Aorta (tissue), 5 donors: ENCODE measurements at places on chromosomes 11 and 22. TPM values are rescaled to one million over a fixed set of nuclear protein-coding genes. Genes with fewer than 3 reads are reported as not detected.

MMP8 gene
- not detected for polyA plus RNA-seq

ZNRF3 gene
- polyA plus RNA-seq, result 1.4 TPM

CTTN gene
- 67.6 TPM for polyA plus RNA-seq

CPT1A gene
- polyA plus RNA-seq, result 10.9 TPM

DNA sequence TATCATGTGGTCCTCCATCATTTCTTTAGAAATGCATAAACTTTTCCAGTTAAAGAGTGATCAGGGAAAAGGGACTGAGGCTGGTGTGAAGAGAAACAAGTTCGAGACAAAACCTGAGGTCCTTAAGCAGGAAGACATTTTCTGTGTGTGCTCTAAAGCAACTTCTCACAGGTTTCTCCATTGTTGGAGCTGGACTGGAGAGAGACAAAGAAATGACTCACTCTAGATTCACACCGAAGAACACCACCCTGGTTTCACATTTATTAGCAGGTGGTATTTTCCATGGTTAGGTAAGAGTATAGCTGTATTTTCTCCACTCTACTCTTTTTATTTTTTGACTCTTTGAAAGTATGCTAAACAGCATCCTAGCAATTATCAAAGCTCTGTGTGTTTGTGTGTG is 736.4 kb downstream of the KCNA4 start:
- no peak for DNase-seq

DNA sequence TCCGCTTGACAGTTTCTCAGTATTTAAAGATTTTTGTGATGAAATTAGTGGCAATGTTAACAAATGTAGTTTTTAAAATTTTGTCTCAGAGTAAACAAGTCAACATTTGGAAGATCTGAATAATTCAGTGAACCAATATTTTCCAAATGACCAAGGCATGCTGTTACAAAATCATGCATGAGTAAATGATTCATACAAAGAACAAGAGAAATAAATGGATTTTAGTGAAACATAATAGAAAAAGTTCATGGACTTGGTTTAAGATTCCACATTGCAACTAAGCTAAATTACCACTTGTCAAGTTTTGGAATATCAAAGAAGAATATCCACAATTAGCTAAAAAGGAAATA is 125.7 kb upstream of the SNX19 start:
- DNase-seq, result no peak

DNA sequence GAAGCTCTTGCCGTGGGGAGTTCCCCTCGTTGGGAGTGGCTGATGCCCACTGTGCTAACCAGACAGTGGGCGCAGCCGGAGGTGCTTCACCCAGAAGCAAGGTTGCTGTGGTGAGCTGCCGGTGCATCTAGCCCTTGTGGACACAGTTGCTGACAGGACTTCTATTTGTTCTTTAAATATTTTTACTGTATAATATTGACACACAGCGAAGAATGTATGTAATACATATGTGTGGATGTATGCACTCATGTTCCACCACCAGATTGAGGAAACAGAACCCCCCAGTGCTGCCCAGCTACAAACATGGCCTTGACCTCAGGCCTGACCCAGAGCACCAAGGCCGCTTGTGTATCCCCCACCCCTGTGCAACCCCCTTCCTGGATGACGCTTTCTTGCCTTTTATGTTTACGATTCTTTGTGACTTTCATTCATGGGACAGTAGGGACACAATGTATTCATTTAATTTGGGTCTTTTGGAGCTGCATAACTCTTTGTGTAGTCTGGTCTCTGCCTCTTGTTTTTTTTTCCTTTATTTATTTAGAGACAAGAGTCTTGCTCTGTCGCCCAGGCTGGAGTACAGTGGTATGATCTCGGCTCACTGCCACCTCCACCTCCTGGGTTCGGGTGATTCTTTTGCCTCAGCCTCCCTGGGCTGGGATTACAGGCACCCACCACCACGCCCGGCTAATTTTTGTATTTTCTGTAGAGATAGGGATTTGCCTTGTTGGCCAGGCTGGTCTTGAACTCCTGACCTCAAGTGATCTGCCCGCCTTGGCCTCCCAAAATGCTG is 132.6 kb downstream of the TBC1D22A start:
- no peak for DNase-seq

GRCh38 chr22:17387356-17387755 is 18.1 kb downstream of the CECR2 start:
- DNase-seq, result no peak

GRCh38 chr11:94060401-94060800 is 39.2 kb downstream of the HEPHL1 start:
- no peak for DNase-seq

DNA sequence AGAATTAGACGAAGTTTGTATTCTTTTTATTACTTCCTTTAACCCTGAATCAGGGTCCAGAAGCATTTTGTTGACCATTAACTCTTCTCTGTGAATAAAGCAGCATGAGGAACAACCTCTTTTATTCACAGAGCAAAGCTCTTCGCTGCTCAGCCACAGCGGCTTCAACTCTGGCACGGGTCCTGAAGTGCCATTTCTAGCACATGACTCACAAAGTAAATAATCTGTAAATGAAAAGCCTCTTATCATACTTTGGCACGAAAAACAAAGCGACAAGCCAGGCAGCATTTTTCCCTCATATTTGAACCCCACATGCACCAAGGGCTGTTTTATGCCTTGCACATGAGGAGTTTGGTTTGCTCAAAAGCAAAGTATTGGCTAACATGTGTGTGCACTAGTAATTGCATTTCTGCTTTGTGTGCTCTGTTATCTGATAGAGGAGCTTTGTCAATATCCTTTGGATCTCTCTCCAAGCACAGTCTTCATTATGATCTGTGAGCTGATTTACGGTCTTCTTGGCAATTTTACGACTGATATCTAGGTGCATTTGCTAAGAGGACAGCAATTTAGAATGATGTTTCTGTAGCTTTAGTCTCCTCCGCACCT is 33.0 kb upstream of the APOBEC3A start:
- peak; percentile 90 for DNase-seq
